ENCODE measurements at places on chromosomes 1 and 21.

DNA sequence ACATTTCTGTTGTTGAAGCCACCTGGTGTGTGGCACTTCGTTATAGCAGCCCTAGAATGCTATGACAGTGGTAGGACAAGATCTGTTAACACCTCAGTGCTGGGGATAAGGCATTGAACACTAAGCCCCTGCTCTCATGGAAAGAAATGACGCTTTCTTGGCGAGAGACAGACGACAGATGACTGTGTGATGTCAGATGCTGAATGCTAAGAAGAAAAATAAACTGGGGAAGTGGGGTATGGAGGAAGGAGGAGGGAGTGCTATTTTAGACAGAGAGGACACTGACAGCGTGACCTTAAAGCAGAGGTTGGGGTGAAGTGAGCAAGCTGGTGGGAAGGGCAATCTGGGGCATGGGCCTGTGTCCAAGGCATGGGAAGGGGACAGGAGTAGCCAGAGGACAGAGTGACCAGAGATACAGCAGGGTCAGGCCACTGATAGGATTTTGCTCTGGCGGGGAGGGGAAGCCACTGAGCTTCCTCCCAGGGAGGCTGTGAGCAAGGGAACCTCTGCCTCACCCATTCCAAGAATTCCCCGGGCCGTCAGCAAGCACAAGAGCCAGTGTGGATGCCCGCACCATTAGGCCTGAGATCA, 15.2 kb downstream of the DOP1B start:
- peak overlapping the region; percentile 72 for H3K27ac ChIP-seq
- peaks cover 33% of the 10 kb centered on the region for H3K4me1 ChIP-seq
- H3K36me3 ChIP-seq = peaks cover 38% of the 10 kb centered on the region
- no peaks in the 10 kb centered on the region for H3K27me3 ChIP-seq
- H3K4me3 ChIP-seq = no peak overlapping the region
- DNase-seq = no peak

DNA sequence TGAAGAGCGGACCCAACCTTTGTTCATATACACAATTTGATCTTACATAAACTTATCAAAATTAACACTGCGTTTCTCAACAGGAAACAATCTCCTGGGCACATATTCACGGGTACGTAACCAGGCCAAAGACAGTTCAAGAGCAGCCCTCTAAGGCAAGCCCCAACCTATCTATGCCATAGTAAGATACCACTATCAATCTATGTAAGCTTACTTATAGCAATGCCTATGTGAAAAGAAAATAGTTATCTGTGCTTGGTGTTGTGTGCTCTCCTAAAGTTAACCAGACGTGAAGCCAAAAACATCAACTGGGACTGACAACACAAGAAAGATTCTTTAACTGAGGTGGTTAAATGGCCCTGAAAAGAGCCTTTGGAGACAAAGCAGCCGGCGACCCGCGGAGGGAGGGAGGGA, 49.4 kb upstream of the BOLA1 start:
- peak; percentile 31 for DNase-seq
- H3K4me1 ChIP-seq = peaks cover 47% of the 10 kb centered on the region
- H3K4me3 ChIP-seq = peak overlapping the region; percentile 89
- peak overlapping the region; percentile 95 for H3K27ac ChIP-seq
- H3K36me3 ChIP-seq = peaks cover 38% of the 10 kb centered on the region

DNA sequence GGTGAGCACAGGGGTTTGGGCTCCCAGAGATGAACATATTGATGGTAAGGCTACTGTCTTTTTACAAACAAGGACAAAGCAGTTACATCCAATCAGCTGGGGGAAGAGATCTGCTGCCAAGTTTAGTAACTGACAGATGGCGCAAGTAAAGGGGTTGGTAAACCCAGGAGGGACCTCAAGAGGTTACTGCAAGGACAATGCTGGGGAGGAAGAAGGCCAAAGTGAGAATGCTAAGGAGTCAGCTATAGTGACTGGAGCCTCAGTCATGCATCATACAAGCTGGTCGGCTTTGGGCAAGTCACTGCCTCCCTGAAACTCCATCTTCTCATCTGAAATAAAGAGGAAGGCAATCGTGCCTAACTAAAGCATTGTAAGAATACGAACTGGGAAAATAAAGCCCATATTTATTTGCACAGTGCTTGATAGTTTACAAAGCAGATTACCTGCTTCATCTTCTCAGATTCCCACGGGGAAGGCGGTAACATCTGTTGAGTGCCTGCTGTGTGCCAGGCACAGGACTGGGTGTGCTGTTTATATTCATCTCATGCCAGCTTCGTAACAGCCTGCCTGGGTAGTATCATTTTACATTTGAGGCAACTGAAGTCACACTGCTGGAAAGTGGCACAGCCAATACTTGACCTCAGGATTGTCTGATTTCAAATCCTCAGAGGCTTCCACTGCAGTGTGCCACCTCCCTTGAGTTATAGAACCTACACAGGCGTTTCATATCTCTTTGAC, 114.8 kb downstream of the BEND5 start:
- H3K27me3 ChIP-seq = peaks cover 2% of the 10 kb centered on the region
- H3K36me3 ChIP-seq = no peaks in the 10 kb centered on the region
- no peak overlapping the region for H3K4me3 ChIP-seq
- no peak overlapping the region for H3K27ac ChIP-seq
- no peak for DNase-seq

- peaks cover 40% of the 10 kb centered on the region for H3K36me3 ChIP-seq
- peaks cover 23% of the 10 kb centered on the region for H3K4me1 ChIP-seq
- H3K27me3 ChIP-seq = no peaks in the 10 kb centered on the region
These were observed 14.3 kb downstream of the RC3H1 start for GRCh38 chr1:174007851-174008250.

DNA sequence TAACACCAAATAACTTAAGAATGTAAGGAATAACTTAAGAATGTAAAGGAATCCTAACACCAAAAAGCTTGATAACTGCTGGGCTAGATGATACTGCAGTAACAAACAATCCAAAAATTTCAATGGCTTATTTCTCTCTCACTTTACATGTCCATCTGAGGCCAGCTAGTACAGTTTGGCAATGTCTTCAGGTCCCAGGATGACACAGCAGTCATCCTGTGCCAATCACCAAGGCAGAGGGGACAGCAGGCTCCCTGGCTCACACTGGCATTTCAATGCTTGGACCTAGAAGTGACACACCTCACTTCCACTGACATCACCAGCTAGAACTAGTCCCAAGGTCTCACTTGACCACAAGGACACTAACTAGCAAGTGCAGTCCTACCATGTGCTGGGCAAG, 15.3 kb downstream of the DNAJC11 start:
- no peak overlapping the region for H3K4me3 ChIP-seq
- H3K36me3 ChIP-seq = peaks cover 2% of the 10 kb centered on the region
- DNase-seq = no peak

DNA sequence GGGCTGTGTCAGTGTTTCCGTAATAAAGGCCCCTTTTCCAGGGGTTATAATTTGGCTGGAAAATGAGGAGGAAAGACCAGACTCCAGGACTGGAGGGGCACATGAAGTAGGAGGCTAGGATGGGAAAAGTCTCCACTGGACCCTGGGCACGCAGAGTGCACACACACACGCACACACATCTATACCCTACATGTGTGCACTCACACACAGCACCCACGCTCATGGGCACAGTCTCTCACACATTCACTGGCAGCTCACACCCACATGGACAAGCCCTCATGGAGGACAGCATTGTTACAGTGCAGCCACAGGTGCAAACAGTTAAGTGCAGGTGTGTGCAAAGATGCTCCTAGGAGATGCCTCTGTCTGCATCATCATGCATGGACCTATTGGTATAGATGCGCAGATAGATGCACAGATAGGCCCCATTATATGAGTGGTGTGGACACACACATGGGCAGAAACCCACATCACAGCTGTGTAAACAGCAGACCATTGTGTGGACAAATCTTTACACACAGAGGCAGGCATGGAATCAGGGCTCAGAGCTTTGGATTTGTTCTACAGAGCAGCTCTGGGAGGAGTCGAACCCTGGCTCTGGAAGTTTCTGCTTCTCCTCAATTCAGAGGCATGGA, 9.1 kb upstream of the RUNX3 start:
- no peaks in the 10 kb centered on the region for H3K27me3 ChIP-seq
- no peak overlapping the region for H3K4me3 ChIP-seq
- DNase-seq = no peak

GRCh38 chr1:53616511-53616910, 122.5 kb downstream of the GLIS1 start:
- no peaks in the 10 kb centered on the region for H3K4me1 ChIP-seq
- no peak overlapping the region for H3K4me3 ChIP-seq
- no peaks in the 10 kb centered on the region for H3K36me3 ChIP-seq
- H3K27ac ChIP-seq = no peak overlapping the region

GRCh38 chr1:68181165-68181556, 51.2 kb downstream of the WLS start:
- no peak overlapping the region for H3K4me3 ChIP-seq
- H3K27ac ChIP-seq = no peak overlapping the region
- H3K27me3 ChIP-seq = no peaks in the 10 kb centered on the region
- DNase-seq = no peak
- peaks cover 2% of the 10 kb centered on the region for H3K4me1 ChIP-seq
- no peaks in the 10 kb centered on the region for H3K36me3 ChIP-seq

DNA sequence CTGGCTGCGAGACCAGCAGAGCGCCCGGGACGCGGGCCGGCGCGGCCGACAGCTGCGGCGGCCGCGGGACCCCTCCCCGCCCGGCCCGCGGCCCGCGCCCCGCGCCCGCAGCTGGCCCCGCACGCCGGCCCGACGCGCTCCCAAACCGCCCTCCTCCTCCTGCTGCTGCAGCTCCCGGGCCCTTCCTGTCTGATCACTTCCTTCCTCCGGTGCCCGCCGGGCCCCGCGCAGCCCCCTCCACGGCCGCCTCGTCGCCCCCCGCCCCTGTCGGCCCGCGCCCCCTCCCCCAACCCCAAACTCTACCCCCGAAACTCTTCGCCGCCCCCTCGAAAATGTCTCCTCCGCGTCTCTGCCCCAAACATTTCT, 594 bp downstream of the LUZP1 start:
- H3K27me3 ChIP-seq = peaks cover 5% of the 10 kb centered on the region
- H3K36me3 ChIP-seq = no peaks in the 10 kb centered on the region
- peak overlapping the region; percentile 90 for H3K27ac ChIP-seq
- peak overlapping the region; percentile 96 for H3K4me3 ChIP-seq
- peak; percentile 48 for DNase-seq

DNA sequence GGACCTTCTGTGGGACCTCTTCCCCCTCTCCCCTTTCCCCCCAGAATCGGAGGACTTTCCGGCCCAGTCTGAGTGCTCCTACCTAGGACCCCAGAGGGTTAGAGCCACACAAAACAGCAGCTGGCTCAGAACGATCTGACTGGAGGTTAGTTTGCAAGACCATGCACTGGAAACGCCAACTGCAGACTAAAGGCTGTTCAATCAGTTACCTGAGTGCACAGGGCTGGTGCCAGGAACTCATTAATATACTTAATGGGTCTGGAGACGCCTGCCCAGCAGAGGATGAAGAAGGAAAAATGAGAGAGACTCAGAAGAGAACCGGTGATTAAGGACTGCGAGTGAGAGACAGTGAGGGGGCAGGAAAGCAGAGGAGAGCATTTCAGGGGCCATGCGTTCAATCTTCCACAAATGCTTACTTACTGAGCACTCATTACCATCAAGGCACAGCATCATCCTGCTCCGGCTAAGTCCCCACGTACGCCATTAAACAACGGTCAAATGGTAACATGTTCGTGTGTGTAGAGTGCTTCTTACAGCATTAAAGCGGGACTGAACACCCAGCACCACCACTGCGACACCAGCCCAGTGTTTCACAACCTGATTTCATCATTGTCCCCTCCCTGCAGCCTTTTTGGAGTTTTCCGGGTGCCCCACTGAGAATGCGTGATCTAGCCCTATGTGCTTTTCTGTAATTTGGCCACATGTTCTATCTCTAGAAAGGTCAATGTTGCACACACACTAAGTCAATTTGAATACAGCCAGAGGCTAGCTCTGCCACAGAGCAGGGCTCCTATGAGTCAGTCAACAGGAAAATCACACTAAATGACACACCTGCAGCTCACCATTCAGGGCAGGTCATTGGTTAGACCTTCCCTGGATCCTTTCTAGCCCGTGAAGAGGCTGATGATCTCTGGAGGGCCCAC, 7.6 kb downstream of the ENO1 start:
- peak overlapping the region; percentile 69 for H3K27ac ChIP-seq
- peaks cover 90% of the 10 kb centered on the region for H3K36me3 ChIP-seq
- no peak overlapping the region for H3K4me3 ChIP-seq
- H3K4me1 ChIP-seq = peaks cover 82% of the 10 kb centered on the region
- H3K27me3 ChIP-seq = no peaks in the 10 kb centered on the region
- DNase-seq = no peak

- DNase-seq = no peak
- H3K4me3 ChIP-seq = no peak overlapping the region
- peaks cover 42% of the 10 kb centered on the region for H3K36me3 ChIP-seq
- H3K27ac ChIP-seq = no peak overlapping the region
- peaks cover 14% of the 10 kb centered on the region for H3K4me1 ChIP-seq
- no peaks in the 10 kb centered on the region for H3K27me3 ChIP-seq
These were observed 12.4 kb upstream of the PODN start for GRCh38 chr1:53049574-53049967.

DNA sequence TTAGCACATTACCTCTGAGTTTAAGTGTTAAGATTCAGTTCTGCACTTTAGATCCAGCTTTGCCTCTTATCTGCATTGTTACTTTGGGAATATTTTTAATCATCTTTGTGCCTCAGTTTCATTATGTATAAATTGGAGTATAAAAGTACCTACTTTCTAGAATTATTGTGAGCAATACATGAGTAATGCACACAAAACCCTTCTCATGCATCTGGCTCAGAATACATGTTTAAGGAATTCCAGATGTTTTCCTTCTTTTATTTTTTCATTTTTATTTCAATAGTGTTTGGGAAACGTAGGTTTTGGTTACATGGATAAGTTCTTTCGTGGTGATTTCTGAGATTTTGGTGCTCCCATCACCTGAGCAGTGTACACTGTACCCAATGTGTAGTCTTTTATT, 14.2 kb downstream of the C8A start:
- no peak for DNase-seq
- H3K4me1 ChIP-seq = no peaks in the 10 kb centered on the region
- no peak overlapping the region for H3K27ac ChIP-seq
- no peaks in the 10 kb centered on the region for H3K36me3 ChIP-seq

GRCh38 chr1:31571340-31572295, 4.7 kb upstream of the TINAGL1 start:
- DNase-seq = no peak
- no peaks in the 10 kb centered on the region for H3K36me3 ChIP-seq
- H3K27me3 ChIP-seq = peaks cover 3% of the 10 kb centered on the region
- no peak overlapping the region for H3K27ac ChIP-seq
- H3K4me1 ChIP-seq = peaks cover 3% of the 10 kb centered on the region
- no peak overlapping the region for H3K4me3 ChIP-seq

- peaks cover 2% of the 10 kb centered on the region for H3K27me3 ChIP-seq
- DNase-seq = peak; percentile 86
- H3K4me1 ChIP-seq = peaks cover 48% of the 10 kb centered on the region
- H3K36me3 ChIP-seq = peaks cover 9% of the 10 kb centered on the region
These were observed 11.4 kb downstream of the BTBD19 start for GRCh38 chr1:44819608-44820327.

GRCh38 chr1:118985640-118986554, 2.2 kb downstream of the TBX15 start:
- peaks cover 5% of the 10 kb centered on the region for H3K36me3 ChIP-seq
- H3K27me3 ChIP-seq = peaks cover 92% of the 10 kb centered on the region
- peak overlapping the region; percentile 57 for H3K27ac ChIP-seq
- DNase-seq = no peak
- peak overlapping the region; percentile 26 for H3K4me3 ChIP-seq
